ENCODE measurements at places on chromosomes 1 and 21.

DNA sequence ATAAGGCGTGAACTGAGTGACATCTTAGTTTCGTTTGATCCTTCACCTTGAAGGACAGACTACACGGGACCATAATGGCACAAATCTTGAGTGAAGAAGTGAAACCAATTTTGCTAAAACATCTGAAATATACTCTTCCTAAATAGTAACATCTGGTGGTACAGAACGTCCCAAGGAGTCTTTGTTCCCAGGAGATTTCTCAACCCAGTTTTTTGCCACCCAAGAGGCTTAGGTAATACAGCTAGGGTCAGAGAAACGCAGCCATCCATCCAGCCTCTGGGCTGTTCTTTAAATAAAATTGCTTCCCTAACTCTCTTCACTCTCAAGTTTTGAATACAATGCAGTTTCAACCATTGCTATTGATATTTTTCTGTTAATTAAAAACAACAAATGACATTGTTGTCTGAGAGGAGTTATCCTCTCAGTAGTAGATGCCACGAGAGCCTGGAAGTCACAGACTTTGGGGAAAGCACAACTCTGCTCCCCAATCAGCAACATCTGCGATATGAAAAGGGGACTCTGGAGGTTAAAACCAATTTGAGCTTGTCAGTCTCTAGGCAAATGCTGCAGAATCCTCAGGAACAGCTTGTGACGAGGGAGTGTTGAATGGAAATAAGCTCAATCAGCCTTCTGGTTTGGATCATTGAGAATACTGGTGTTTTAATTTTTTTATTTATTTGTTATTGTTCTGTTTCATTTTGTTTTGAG, 394.3 kb upstream of the ADGRL2 start:
- peak; percentile 13 for DNase-seq

DNA sequence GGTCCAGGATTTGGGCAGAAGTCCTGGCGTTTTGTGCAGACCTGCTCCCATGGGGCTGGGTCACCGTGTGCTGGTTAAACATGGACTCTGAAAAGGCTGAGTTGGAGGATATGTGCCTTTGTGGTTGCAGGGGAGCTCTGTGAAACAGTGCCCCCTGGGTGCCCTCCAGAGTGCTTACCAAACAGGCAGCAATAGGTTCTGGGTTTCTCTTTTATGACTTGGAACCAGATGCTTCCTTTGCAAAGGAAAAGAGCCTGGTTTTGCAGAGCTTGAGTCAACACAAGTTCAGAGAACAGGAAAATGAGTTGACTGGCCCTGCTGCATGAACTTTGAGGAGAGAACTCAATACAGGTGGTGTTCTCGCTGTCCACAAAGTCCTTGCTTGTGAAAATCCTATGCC, 288.9 kb downstream of the TM2D1 start:
- DNase-seq = no peak

DNA sequence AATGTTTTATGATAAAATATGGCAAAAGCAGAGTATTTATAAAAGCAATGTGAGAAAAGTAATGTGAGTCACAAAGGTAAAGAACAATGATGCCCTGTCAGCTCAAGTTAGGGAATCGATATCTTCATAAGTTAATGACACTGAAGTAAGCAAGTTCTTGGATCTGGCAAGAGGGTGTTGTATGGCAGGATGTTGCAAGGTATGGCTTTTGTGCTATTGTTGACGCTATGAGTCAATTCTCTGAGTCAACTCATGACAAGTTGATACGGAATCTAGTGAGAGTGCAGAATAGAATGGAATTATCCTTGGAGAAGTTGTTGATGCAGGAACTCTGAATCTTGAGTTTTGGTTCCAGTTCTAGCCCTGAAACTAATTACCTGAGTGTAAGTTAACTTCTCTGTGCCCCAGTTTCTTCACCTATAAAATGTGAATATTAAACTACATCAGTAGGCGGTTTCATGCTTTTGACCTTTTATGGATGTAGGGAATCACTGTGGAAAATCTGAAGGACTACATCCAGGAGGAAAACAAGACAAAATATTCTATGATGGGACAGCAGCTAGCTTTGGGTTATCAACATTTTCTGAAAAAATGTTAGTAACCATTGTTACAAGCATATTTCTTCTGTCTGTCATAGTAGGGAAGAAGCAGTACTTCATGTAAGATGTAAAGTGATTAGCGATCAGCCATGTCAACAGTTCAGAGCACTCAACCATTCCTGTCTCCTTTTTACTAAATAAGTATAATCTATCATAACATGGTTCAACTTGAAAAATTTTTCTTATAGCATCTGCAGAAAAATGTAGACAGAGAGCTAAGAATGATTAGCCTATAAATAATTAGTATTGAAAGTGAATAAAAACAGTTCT, 96.9 kb downstream of the ATP6V1G3 start:
- DNase-seq = no peak

GRCh38 chr1:151311589-151312331, 15.5 kb downstream of the PI4KB start:
- DNase-seq = no peak

GRCh38 chr1:5975133-5975880, 16.9 kb downstream of the NPHP4 start:
- peak; percentile 41 for DNase-seq

- DNase-seq = no peak
Observed at GRCh38 chr1:86912281-86912900, 1.5 kb downstream of the SELENOF start.

DNA sequence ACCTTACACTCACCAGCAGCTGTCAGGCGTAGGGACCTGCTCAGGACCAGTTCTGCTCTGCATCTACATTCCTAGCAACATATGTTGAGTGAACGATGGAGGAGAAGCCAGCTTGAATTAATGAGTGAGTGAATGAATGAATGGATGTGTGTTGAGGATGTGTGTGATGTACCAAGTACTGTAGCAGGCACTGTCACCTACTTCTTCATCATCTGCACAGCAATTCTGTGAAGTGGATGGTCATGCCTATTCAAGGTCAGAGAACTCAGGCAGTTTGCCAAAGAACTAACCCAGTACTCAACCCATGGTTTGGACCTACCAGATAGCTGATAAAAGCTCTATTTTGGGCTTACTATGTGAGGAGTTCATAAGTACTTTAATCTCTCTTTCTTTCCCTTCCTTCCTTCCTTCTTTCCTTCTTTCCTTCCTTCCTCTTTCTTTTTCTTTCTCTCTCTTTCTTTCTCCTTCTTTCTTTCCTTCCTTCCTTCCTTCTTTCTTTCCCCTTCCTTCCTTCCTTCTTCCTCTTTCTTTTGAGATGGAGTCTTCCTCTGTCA, 56.9 kb downstream of the ATP1A1 start:
- DNase-seq = no peak

GRCh38 chr1:41764656-41765055, 154.1 kb downstream of the HIVEP3 start:
- DNase-seq = no peak

DNA sequence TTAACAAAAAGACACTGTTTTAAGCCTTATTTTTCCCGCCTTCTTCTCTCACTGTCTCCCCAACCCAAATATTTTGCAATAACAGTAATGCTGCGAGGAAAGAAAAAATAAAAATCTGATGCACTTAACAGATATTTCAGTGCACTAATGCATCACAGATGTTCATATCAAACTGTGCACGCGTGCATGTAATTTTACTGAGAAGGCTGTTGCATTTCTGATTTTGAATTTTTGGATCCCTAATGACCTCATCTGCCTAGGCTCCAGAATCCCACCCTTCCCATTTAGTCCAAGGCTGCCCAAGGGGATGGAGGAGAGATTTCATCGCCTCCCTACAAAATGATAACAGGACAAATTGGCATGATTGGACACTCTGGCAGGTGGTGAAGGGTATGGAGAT, 5.5 kb downstream of the TRABD2B start:
- no peak for DNase-seq

GRCh38 chr1:243587823-243588560, 262.1 kb downstream of the AKT3 start:
- no peak for DNase-seq

- DNase-seq = no peak
Observed at GRCh38 chr1:145906954-145907753, 2.7 kb downstream of the ITGA10 start.

- peak; percentile 50 for DNase-seq
Observed at GRCh38 chr1:95084317-95085176, 11.8 kb upstream of the ALG14 start.

DNA sequence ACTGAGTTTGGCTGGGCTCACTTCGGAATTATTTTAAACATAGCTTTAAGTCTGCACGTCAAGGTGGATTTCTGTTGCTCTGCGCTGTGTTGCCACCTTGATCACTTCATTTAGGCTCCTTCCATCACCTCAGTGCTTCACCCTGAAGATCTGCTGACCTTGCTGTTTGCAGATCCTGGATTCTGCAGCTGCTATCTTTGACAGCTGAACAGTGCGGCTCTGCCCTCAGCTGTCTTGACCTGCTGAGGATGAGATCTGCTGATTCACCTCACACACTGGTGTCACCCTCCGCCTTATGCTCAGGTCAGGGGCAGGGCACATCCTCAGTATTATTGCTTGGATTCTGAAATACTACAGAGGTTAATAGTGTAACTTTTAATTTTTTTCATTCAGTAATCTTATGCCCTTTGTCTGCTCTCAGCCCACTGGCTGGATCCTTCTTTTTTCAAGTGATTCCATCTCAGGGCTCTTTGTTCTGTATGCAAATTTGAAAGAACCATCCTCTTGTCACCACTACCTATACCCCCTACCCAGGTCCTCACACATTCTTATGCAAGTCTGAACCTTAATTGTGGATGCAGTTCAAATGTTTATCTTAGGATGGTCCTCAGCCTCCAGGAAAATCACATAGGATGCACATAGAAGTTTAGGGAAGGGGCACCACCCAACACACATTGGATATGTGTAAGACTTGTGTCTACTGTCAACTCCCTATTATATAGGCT, 364.0 kb downstream of the OLFM3 start:
- DNase-seq = no peak

DNA sequence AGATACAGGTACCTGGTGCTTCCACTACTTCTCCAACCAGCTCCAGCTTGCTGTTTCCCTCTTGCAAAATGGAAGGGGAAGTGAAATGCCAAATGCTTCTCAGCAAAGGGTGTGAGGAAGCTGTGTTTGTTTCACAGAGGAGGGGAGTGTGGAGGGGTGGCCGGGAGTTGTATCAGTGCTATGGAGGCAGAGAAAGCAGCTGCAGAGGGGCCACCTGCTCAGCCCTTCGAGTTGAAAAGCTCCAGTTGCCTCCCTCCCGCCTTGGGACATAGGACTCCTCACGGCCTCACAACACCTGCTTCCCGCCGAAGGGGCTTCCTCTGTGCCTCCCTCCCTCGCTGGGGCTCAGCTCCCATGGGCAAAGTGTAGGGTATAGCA, 12.1 kb upstream of the LINGO4 start:
- no peak for DNase-seq

GRCh38 chr1:7956218-7957032, 5.1 kb upstream of the PARK7 start:
- DNase-seq = no peak

- DNase-seq = no peak
Observed at GRCh38 chr1:52834798-52835197, 7.8 kb upstream of the ZYG11A start.

- peak; percentile 52 for DNase-seq
Observed at GRCh38 chr1:27574871-27575831, 28.8 kb downstream of the AHDC1 start.

DNA sequence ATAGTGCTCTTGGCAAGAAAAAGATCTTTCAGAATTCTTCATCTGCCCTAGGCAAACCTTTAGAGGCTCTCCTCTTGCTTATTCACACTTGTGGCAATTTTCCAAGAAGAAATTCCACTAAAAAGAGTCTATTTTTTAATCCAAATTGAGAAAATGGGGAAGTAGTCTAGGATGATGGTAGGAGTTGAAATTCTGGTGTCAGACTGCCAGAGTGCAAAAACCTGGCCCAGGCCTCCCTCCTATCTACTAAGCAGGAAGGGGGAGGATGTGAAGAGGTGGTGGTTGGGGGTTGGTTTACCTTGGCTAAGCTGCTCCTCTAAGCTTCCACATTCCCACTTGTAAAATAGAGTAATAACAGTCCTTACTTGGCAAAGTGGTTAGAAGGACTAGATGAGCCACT, 120.6 kb upstream of the KCNJ15 start:
- no peak for DNase-seq

DNA sequence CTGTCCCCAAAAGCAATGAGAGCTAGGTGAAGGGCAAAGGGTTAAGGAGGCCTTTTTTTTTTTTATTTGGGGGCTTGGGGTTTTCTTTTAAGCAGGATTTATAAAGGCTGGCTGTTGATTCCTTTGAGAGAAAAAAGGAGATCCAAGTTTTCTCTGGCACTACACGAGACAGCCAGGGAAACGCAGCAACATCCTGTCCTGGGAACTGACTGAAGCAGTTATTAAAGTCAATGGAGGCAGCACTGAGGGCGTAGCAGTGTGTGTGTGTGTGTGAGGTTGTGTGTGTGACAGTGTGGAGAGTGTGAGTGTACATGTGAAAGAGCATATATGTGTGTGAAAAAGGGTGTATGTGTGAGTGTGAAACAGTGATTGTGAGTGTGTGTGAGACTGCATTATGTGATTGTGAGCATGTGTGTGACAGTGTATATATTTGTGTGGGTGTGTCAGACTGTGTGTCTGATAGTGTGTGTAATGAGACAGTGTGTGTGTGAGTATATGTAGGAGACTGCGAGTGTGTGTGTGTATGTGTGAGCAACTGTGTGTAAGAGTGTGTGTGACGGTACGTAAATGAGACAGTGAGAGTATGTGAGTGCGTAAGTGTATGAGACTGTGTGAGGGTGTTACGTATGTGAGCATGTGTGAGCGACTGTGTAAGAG, 65.9 kb upstream of the TIAM1 start:
- DNase-seq = no peak

GRCh38 chr1:115336741-115337140, 1.3 kb downstream of the NGF start:
- DNase-seq = no peak

DNA sequence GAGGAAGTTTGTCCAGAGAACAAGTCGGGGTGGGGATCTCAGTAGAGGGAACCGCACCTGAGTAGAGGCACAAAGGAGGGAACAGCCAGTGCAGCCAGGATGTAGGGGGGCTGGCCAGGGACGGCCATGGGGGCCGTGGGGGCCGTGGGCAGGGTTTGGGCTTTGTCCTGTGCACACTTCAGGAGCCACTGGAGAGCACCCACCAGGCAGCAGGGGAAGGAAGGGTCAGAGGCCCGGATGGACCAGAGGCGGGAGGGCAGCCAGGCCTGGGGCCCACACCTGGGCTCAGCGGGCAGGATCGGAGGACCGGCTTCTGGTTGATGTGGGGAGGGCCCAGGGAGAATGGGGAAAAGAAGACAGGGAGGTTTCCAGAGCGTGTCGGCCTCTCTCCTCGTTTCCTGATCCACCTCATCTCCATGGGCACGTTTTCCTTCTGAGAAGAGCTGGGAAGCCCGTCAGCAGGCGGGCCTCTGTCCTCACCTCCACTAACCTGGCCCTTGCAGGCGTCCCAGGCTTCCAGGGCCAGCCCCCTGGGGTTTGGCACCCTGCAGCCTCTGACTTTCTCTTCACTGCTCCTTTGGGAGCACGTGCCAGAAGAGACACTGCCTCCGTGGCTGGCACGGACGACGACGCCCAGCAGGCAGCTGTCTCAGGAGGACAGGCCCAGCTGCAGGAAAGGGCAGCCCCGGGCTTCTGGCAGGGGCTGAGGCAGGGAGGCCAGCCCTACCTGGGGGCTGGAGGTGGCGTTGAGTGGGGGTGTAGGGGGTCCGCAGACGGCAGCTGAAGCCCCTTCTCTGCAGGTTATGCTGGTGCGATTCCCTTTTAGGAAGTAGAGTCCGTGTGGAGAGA, 16.8 kb upstream of the PDXK start:
- DNase-seq = no peak

GRCh38 chr21:20646431-20647165, 351.6 kb upstream of the NCAM2 start:
- DNase-seq = no peak

- DNase-seq = no peak
Observed at GRCh38 chr1:198167436-198167934, 10.7 kb downstream of the NEK7 start.
